Activated naive CD8-positive, alpha-beta T cell treated with anti-CD3 and anti-CD28 coated beads, Interleukin-2, amount 50 U/mL, for 24 hours (primary cell): ENCODE measurements at places on chromosomes 1 and 21.
A peak's percentile ranks its signal among the peaks of the same experiment; 100 is the strongest.

GRCh38 chr1:76713535-76713934 is 153.7 kb upstream of the ST6GALNAC5 start:
- H3K4me3 ChIP-seq, result no peak overlapping the region
- H3K4me1 ChIP-seq, result peaks cover 4% of the 10 kb centered on the region
- no peak overlapping the region for H3K27ac ChIP-seq
- H3K36me3 ChIP-seq, result no peaks in the 10 kb centered on the region
- DNase-seq, result no peak
- peaks cover 4% of the 10 kb centered on the region for H3K27me3 ChIP-seq

GRCh38 chr1:97711858-97712257 is 209.0 kb downstream of the DPYD start:
- no peak for DNase-seq
- no peaks in the 10 kb centered on the region for H3K4me1 ChIP-seq
- H3K27ac ChIP-seq, result no peak overlapping the region
- H3K4me3 ChIP-seq, result no peak overlapping the region

GRCh38 chr1:226364514-226364899 is 43.4 kb downstream of the PARP1 start:
- no peaks in the 10 kb centered on the region for H3K27me3 ChIP-seq
- H3K4me1 ChIP-seq, result no peaks in the 10 kb centered on the region
- no peak for DNase-seq
- H3K36me3 ChIP-seq, result peaks cover 56% of the 10 kb centered on the region

DNA sequence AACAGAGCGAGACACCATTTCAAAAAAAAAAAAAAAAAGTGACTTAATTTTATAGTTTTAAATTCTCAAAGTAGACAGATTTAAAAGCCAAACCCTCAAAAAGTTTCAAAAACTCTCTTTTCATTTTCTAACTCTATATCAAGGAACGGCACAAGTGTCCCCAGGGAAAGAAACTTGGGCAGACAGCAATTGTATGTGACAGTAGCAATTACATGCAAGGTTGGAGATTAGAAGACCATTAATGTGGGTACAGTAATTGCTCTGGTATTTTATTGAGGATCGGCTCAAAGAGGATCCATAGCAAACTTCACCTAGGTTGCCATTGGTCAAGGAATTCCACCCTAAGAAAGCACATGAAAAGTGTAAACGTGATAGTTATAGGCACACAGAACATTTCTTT is 46.2 kb downstream of the ACBD6 start:
- H3K4me3 ChIP-seq, result no peak overlapping the region
- no peaks in the 10 kb centered on the region for H3K27me3 ChIP-seq
- H3K36me3 ChIP-seq, result peaks cover 69% of the 10 kb centered on the region
- no peak for DNase-seq
- no peak overlapping the region for H3K27ac ChIP-seq
- H3K4me1 ChIP-seq, result peaks cover 10% of the 10 kb centered on the region

DNA sequence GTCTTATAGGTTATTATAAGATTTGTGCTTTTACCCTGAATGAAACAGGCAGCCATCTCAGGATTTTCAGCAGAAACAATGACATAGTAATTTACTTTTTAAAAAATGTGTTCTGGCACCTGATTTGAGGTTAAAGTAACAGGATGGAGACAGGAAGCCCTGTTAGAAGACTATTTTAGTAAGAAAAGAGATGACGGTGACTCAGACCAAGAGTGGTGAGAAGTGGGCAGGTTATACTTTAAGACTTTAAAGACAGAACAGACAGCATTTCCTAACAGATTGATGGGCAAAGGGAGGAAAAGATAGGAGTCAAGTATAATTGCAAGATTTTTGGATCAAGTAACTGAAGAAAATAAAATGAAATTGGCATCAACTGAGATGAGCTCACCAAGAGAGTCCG is 436.8 kb upstream of the NR5A2 start:
- no peak for DNase-seq
- H3K4me1 ChIP-seq, result peaks cover 7% of the 10 kb centered on the region
- H3K36me3 ChIP-seq, result no peaks in the 10 kb centered on the region
- H3K27ac ChIP-seq, result no peak overlapping the region

- no peaks in the 10 kb centered on the region for H3K4me1 ChIP-seq
- peaks cover 5% of the 10 kb centered on the region for H3K27me3 ChIP-seq
- H3K27ac ChIP-seq, result no peak overlapping the region
- DNase-seq, result no peak
- no peaks in the 10 kb centered on the region for H3K36me3 ChIP-seq
Measured at GRCh38 chr1:147849098-147849895, 53.3 kb upstream of the GJA8 start.

- H3K4me3 ChIP-seq, result no peak overlapping the region
- peaks cover 50% of the 10 kb centered on the region for H3K36me3 ChIP-seq
- H3K4me1 ChIP-seq, result peaks cover 27% of the 10 kb centered on the region
- no peak for DNase-seq
- peak overlapping the region; percentile 15 for H3K27ac ChIP-seq
- no peaks in the 10 kb centered on the region for H3K27me3 ChIP-seq
Measured at GRCh38 chr1:26761217-26761616, 26.5 kb upstream of the PIGV start.

GRCh38 chr1:121519042-121519755 is 334.4 kb downstream of the SRGAP2C start:
- peaks cover 57% of the 10 kb centered on the region for H3K4me1 ChIP-seq
- peak overlapping the region; percentile 92 for H3K27ac ChIP-seq
- H3K4me3 ChIP-seq, result peak overlapping the region; percentile 87
- H3K36me3 ChIP-seq, result no peaks in the 10 kb centered on the region

DNA sequence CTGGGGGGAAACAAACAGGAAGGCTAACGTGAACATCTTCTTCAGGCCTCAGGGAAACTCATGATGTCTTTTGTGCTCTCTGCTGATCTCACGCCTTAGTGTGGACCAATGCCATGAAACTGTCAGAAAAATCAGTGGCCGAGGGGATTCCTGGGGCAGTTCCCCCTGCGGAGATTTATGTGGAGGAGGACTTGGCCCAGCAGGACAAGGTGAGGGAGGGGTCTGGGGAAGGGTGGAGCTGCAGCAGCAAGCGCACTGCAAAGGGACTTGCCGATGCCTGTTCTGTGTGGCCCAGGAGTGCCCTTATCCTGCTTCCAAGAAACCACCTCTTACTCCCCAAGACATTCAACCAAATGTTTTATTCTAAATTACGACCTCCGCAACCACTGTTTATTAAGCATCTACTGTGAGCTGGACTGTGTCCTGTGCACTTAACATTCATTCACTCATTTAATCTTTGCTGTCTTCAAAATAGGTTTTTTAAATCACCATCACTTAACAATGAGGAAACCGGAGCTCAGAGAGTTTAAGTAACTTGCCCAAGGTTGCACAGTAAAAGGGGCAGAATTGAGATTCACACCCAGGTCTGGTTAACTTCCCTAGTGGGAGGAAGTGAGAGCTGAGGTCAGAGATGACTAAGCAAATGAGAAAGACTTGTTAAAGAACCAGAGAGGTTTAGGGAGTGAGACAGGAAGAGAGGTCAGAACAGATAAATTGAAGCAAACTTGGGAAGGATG is 49.7 kb downstream of the FHAD1 start:
- peak overlapping the region; percentile 42 for H3K27ac ChIP-seq
- H3K4me1 ChIP-seq, result peaks cover 10% of the 10 kb centered on the region
- no peaks in the 10 kb centered on the region for H3K36me3 ChIP-seq
- H3K27me3 ChIP-seq, result peaks cover 4% of the 10 kb centered on the region
- DNase-seq, result no peak

GRCh38 chr1:200410566-200410878 is 686 bp upstream of the ZNF281 start:
- no peak for DNase-seq
- H3K27me3 ChIP-seq, result peaks cover 4% of the 10 kb centered on the region

- H3K4me1 ChIP-seq, result no peaks in the 10 kb centered on the region
- no peaks in the 10 kb centered on the region for H3K36me3 ChIP-seq
- no peak overlapping the region for H3K27ac ChIP-seq
- no peak for DNase-seq
- H3K27me3 ChIP-seq, result no peaks in the 10 kb centered on the region
- H3K4me3 ChIP-seq, result no peak overlapping the region
Measured at GRCh38 chr1:245598524-245599305, 443.9 kb downstream of the KIF26B start.

DNA sequence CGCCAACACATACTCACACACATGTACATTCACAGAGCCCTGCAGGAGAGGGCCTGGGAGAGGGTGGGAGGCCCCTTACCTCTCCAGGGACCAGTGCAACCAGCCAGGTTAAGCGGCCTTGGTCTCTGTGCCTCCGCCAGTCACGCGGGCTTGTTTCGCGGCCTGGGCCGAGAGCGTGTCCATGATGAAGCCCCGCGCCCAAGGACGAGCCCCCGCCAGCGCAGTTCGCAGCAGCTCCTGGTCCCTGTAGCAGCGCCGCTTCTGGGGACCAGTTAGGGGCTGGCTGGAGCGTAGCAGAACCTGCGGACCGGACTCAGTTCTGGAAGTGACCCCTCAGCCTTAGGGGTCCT is 7.3 kb upstream of the FAM167B start:
- H3K27ac ChIP-seq, result no peak overlapping the region
- peak overlapping the region; percentile 78 for H3K4me3 ChIP-seq
- no peak for DNase-seq
- no peaks in the 10 kb centered on the region for H3K36me3 ChIP-seq
- H3K4me1 ChIP-seq, result peaks cover 23% of the 10 kb centered on the region
- no peaks in the 10 kb centered on the region for H3K27me3 ChIP-seq

DNA sequence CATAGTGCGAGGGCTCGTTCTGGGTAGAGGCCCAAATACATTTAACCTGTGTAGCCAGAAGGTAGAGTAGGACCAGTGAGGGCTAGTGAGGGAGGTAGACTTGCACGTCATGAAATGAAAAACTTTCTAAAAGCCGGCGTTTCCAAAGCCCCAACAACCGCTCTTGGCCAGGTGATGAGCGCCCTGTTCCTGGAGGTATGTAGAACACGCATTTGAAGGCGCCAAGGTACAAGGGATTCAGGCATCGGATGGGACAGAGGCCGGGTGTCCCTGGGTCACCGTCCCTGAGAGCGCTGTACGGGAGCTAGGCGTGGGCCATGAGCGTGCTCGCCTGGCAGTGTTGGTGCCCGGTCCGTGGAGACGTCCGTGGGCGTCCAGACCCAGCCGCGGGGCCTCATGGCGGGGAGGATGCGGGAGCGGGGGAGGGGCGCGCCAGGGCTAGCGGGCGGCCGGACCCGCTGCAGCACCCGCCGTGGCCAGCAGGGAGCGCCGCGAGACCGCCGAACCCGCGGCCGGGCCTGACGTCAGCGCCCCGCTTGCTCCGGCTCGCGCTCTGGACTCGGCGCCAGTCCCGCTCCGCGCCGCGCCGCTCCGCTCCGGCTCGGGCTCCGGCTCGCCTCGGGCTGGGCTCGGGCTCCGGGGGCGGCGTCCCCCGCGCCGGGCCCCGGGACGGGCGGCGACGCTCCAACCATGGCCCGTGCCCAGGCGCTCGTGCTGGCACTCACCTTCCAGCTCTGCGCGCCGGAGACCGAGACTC is at the start of gene PTPRU:
Gene PTPRU, plus strand, starts transcription at position 568 of the 757 bp plus-strand sequence. Its CDS starts 123 bp downstream, at position 691.
- H3K36me3 ChIP-seq, result no peaks in the 10 kb centered on the region
- H3K4me1 ChIP-seq, result peaks cover 18% of the 10 kb centered on the region
- peaks cover 38% of the 10 kb centered on the region for H3K27me3 ChIP-seq
- H3K27ac ChIP-seq, result peak within 1 kb of the TSS; percentile 50

DNA sequence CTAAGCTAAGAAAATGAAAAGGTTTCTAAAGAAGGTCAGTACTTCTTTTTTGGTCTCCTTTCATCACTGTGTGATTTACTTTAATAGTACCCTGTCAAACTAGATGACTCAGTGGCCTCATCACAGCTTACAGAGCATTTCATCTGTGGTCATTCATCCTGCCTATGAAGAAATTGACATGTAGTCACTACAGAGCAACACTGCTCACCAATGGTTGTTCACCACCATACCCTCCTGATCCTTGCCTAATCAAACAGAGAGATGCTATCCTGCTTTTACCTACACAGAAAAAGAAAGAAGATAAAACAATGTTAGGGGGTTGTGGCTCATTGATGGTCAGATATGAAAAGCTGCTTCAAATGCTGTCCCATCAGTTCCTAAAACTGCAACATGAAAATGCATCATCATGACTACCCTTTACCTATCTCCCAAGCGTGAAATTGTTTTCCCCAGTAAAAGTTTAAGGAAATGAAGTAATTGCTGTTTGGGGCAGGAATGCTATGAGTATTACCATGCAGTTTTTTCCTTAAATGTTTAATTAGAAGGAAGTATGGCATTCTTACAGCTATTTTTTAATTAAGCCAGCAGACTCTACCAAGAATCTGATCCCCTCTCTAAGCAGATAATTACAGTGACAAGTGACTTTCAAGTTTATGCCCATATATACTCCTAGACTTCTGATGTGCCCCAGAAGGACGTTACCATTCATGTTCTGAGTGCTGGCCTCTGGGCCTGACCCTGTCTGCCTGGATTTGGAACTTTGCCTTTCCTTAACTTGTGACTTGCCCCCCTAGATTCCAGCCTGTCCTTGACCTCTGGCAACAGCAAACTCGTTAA is 46.1 kb upstream of the FBXO28 start:
- no peak for DNase-seq
- peaks cover 7% of the 10 kb centered on the region for H3K4me1 ChIP-seq
- no peaks in the 10 kb centered on the region for H3K36me3 ChIP-seq
- no peak overlapping the region for H3K27ac ChIP-seq
- no peak overlapping the region for H3K4me3 ChIP-seq

GRCh38 chr1:248804771-248805681 is 20.7 kb downstream of the SH3BP5L start:
- no peak for DNase-seq
- H3K36me3 ChIP-seq, result no peaks in the 10 kb centered on the region
- H3K27me3 ChIP-seq, result peaks cover 4% of the 10 kb centered on the region
- H3K4me1 ChIP-seq, result peaks cover 11% of the 10 kb centered on the region

DNA sequence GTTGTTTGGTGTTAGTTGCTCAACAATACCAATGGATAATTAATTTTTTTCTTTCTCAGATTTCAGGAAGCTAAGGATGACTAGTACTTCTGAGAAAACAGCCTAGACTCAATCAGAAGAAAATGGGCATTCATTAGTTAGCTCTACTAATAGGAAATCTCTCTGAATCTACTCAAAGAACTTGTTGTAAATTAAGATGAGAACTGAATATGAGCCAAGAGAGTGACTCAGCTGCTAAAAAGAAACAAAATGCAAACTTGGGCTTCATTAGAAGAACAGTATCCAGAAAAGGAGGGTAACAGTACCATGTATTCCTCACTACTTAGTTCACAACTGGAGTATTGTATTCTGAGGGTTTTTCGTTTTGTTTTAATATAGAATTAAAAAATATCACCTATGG is 12.5 kb downstream of the FOXJ3 start:
- peaks cover 10% of the 10 kb centered on the region for H3K36me3 ChIP-seq
- no peak for DNase-seq
- peaks cover 81% of the 10 kb centered on the region for H3K4me1 ChIP-seq
- H3K4me3 ChIP-seq, result no peak overlapping the region
- no peaks in the 10 kb centered on the region for H3K27me3 ChIP-seq
- peak overlapping the region; percentile 14 for H3K27ac ChIP-seq

- no peaks in the 10 kb centered on the region for H3K36me3 ChIP-seq
- no peak overlapping the region for H3K4me3 ChIP-seq
- DNase-seq, result no peak
- no peak overlapping the region for H3K27ac ChIP-seq
Measured at GRCh38 chr21:39616211-39616772, 3.6 kb downstream of the B3GALT5 start.

DNA sequence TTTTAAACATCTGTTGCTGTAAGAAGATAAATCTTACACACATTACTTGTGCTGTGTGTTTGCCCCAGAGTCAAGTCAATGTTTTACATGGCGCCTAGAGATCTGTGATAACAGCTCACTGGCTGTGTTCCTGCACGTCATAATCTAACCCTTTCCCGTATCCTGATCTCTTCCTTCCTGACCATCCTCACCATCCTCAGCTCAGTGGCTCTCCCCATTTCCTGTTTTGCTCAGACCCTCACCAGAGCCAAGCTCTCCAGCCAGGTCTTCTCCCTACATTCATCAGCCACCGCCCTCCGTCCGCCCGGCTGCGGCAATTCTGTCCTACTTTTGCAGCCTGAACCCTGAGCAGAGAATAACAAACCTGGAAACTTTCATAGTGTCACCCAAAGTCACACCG is 824.7 kb downstream of the USP25 start:
- H3K36me3 ChIP-seq, result no peaks in the 10 kb centered on the region
- no peaks in the 10 kb centered on the region for H3K27me3 ChIP-seq
- DNase-seq, result no peak
